Ureter (tissue), 1 donor: ENCODE measurements at places on chromosomes 1 and 21.
A peak's percentile ranks its signal among the peaks of the same experiment; 100 is the strongest.

DNA sequence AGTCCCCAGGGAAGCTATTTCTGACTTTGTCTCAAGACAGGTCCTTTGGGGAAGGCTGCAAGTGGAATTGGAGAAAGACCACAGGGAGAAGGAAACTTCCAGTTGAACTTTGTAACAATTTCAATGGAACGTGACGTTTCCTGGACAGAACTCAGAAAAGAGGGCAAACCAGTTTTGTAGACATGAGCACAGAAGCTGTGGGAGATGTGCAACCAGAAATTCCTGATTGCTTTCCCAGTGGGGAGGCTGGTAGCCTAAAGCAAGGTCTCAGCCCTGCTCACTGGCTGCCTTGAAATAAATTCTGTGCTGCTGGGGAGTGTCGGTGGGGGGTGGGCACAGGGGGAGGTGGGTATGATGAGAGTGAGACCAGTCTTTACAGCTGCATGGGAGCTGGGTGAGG lies 1206.7 kb upstream of the ADGRL2 start:
- no peak for DNase-seq

GRCh38 chr1:202007805-202008489 lies 2.4 kb upstream of the ELF3 start:
- peak; percentile 90 for DNase-seq

DNA sequence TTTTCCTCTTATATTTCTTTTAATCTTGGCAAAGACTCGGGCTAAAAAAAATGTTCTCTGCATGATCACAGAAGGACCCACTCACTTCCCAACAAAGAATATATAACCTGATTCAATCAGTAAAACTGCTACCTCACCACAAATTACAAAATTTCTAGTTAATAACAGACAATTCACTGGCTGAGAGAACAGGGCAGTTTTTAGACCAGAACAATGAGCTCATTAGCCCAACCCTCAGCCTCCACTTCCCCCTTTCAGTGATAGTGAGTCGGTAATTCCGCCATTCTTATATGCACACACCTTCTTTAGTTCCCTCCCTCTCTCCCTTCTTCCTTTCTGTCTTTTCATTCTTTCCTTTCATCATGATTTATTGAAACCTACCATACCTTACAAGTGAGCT lies 8.9 kb downstream of the SIPA1L2 start:
- no peak for DNase-seq

DNA sequence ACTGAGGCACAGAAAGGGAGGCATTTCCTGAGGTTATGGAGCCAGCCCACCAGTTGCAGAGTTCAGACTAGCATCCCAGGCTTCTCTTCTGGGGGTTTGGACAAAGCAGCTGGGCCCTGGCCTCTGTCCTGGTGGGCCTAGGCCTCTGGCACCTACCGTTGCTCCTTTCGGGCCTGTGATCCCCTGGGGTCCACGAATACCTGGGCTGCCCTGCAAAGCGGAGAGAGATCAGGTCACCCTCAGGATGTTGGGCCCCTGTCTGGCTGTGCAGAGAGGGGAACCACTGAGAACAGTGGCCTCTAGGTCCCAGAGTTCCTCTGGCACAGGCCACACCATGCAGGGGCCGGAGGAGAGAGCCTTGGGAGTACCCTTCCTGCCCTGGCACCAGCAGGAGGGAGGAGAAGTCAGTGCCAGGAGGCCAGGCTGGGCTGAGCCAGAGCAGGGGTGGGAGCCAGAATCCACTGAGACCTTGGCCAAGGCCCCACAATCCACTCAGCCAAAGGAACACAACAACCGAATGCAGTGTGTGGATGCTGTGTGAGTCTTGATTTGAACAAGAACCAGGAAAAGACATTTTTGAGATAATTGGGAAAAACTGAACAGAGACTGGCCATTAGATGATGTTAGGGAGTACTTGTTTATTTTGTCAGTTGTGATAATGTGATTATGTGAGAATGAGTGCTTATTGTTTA lies 8.9 kb downstream of the COL9A2 start:
- DNase-seq: no peak

DNA sequence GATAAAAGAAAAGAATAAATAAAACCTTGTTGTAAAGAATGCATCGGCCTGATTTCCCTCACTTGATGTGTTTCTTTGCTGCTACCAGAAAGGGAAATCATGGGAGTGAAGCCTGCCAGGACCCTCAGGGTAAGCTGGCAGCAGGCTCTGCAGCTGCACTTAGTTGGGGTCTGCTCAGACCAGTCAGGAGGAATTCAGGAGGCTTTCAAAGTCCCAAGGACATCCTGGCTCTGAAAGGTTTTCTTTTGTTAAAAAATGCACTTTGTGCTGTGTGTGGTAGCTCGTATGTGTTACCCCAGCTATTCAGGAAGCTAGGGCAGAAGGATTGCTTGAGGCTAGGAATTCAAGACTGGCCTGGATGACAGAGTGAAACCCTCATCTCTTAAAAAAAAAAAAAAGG lies 254.8 kb downstream of the ZNF648 start:
- DNase-seq: no peak

GRCh38 chr1:6235296-6235677 lies 477 bp downstream of the ICMT start:
- no peak for DNase-seq
